ENCODE measurements at places on chromosomes 5 and 9.

GRCh38 chr9:94952565-94953373 lies 226.3 kb downstream of the AOPEP start:
- no peak for DNase-seq

DNA sequence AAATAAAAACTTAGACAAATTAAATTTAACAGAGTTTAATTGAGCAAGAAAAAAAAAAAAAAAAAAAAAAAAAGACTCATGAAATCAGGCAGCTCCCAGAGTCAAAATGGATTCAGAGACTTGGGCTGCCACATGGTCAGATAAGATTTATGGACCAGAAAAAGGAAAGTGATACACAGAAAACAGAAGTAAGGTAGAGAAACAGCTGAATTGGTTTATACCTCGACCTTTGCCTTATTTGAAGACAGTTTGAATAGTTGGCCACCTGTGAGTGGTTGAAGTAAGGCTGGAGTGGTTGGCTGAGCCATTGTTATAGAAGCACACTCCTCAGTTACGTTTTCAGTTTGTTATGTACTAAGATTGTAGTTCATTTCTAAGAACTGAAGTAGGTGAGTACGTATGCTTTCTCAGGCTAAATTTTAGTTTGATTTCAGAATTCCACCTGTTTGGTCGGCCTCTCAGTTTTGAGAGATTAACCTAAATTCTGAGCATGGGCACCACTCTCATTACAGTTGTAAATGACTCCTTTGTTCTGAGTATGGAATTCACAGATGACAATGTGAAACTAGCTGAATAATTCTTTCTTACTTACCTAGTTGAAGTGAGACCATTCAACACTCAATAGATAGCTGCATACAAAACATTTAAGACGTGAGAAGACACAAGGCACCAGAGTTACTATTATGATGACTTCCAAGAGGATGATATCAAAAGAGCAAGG lies 149.0 kb downstream of the AOPEP start:
- DNase-seq = no peak

GRCh38 chr5:98510143-98510985 lies 263.1 kb upstream of the RGMB start:
- peak; percentile 18 for DNase-seq

DNA sequence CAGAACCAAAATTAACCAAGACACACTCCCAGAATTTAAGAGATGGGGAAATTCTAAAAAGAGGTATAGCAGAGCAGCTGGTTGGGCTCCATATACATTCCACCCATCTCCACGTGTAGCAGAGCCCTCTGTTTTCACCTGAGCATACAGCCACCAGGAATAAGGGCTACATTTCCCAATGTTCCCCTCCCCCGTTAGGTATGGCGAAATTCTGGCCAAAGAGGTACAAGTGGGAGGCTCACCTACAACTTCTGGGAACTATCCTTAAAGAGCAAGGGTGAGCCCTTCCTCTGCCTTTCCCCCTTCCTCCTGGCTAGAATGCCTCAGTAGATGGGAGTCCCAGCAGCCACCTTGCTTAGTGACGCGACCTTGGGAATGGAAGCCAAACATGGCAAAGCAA lies 5.3 kb upstream of the SAP30L start:
- no peak for DNase-seq

- peak; percentile 41 for DNase-seq
Observed at GRCh38 chr5:68464424-68464823, 248.9 kb downstream of the PIK3R1 start.

DNA sequence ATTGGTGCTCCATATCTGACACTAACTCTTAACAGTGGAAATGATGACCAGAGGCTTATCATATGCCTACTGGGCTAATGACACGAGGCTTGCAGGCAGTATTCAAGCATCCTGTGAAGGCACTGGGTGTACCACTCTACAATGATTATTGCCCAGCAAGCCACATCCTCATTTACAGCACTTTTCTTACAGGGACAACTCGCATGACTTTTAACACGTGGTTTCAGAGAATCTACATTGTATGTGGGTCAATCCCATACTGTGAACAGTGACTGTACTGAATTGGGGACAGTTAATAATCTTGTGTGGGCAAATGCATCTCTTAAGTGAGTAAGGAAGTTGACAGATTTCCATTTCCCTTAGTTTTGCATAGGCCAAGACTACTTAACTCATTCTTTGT lies 260.0 kb downstream of the TRPM3 start:
- DNase-seq = no peak

- DNase-seq = no peak
Observed at GRCh38 chr5:137613554-137614265, 114.6 kb upstream of the SPOCK1 start.

- DNase-seq = no peak
Observed at GRCh38 chr9:135066291-135066690, 21.2 kb upstream of the OLFM1 start.

GRCh38 chr9:104923740-104924139 lies 4.2 kb downstream of the ABCA1 start:
- DNase-seq = no peak

DNA sequence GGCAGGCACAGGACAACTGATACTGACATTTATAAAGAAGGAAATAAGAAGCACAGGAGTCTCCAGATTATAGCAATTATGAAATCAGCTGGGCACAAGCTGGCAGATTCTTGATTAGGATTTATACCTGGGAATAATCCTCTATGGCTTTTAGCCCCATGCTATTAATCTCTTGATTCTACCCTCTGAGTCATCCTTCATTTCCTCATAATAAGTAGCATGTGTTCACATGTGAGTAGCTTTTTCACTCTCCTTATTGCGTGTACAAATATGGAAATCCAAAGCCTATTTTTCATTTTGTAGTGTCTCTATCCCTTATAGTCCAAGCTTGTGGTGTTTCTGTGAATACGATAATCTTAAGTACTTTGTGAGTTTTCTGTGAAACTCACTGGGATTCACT lies 185.0 kb upstream of the PRLR start:
- DNase-seq = no peak

- DNase-seq = no peak
Observed at GRCh38 chr9:129125478-129125877, 14.3 kb downstream of the PTPA start.

DNA sequence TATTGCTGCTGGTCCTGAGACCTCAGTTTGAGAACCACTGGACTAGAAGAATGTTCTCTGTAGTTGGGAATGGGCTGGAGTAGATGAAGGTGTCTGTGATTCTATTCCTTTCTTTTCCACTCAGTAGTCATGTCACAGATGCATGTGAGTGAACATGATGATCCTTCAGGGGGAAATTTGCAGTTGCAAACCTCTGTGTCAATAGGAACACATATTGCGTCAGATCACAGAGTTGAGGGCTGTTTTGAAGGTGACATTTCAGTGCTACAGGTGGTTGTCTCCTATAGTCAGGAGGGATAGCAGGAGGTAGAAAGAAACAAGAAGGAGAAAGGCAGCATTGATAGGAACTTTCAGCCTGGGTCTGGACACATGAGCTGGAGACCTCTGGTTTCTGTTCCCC lies 239.3 kb downstream of the ARHGEF28 start:
- DNase-seq = no peak

- DNase-seq = no peak
Observed at GRCh38 chr5:36584009-36584875, 22.2 kb upstream of the SLC1A3 start.

- DNase-seq = no peak
Observed at GRCh38 chr5:159489779-159490178, 159.5 kb upstream of the IL12B start.

GRCh38 chr5:16931334-16932110 lies 4.6 kb downstream of the MYO10 start:
- no peak for DNase-seq

GRCh38 chr5:15520856-15521255 lies 20.9 kb downstream of the FBXL7 start:
- no peak for DNase-seq

GRCh38 chr9:84139296-84140070 lies 158.9 kb downstream of the RMI1 start:
- DNase-seq = peak; percentile 34

DNA sequence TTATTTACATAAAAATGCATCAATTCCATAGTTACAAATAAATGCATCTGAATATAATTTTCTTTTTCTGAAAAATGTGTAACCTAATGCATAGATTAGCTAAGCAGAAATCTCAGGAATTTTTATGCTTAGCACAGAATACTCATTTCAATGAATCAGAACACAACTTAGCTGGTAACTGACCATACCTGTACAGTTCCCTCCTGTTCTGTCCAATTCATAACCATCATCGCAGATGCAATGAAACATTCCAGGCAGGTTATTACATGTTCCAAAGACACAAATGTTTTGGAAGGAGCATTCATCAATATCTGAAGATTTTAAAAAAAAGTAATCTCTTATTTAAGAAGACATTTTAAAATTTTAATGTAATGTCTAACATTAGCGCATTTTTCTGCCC lies 219.4 kb downstream of the FBN2 start:
- no peak for DNase-seq

- no peak for DNase-seq
Observed at GRCh38 chr9:128065907-128066712, 1.0 kb downstream of the NAIF1 start.

DNA sequence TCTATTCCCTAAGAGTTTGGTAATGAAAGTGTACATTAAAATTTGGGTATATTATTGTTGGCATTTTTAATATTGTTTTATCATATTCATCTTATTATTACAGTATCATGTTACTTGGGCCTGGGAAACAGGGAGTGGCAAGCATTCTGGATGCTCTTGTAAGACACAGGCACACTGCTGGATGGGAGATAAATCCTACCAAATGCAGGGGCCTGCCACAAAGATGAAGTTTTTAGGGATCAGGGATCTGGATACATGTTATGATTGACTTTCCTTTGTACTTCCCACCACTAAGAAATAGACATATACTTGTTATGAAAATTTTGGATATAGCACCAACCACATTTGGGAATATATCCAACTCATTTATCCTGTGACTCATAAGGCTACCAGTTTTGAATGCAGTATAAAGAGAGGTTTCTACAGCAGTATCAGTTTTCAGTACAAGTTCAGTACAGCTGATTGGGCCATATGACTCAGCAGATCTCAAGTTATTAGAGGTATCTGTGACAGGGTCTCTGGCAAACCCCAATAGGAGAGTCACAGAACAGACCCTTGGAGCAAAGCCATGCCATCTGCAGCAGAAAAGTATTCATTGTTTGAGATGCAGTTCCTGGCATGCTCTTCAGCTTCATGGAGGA lies 360.1 kb downstream of the DMAC1 start:
- DNase-seq = no peak

GRCh38 chr5:72156946-72157624 lies 49.8 kb downstream of the MAP1B start:
- no peak for DNase-seq

DNA sequence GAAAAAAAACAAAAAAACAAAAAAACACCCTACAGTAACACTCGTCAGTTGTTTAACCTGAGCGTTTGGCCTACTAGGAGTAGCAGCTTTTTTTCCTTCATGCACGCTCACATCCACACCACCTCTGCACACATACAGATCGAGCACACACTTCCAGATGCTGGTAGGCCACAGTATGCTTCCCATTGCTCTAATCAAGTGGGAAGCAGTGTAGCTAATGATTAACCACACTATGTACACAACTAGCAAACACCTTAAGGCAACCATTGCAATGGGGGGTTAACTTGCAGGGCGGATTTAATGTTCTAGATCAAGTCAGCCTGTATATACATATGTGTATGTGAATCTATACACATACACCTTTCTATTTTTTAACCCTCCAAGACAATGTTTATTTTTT lies 65.5 kb upstream of the GLRX start:
- no peak for DNase-seq

DNA sequence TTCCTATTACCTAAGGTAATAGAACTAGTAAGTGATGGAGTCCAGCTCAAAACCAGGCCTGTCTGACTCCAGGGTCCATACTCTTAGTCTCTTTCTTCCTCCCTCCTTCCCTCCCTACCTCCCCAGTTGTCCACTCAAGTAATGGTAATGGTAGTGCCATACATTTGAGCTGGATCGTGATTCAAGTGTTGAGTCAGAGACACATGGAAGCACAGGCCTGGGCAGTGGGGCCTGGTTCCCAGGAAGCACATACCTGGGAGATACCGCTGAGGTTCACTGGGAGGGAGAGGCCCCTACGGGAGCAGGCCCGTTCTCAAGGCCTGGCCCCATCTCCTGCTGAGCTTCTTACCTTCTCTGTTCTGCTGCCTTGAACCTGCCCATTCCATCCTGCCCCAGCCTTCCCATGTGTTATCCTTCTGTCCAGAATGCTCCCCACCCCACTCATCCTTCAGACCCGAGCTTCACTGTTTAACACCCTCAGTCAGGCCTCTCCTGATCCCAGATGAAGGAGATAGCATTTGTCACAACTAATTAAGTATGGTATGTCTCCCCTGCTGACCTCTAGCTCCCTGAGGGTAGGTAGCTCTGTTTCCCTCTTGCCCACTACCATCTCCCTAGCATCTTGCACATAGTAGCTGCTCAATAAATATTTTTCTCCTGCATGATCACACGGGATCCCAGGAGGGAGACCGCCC lies 13.8 kb downstream of the URM1 start:
- no peak for DNase-seq

- DNase-seq = no peak
Observed at GRCh38 chr9:108905494-108905893, 28.4 kb downstream of the ELP1 start.

DNA sequence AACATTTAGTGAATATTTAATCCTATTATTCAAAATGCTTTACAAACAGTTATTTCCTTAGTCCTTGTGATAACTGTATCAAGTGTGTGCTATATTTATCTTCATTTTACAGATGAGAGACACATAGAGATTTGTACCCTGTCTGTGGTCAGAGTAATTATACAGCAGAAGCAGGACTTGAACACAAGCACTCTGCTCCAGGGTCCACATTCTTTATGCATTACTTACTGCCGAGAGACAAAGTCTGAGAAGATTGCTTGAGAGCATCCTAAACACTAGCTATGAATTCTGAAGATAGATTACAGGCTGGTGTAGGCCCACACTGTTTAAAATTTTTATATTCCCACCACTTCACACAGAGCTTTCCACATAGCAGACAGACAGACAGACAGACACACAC lies 926.1 kb upstream of the DMAC1 start:
- DNase-seq = no peak

DNA sequence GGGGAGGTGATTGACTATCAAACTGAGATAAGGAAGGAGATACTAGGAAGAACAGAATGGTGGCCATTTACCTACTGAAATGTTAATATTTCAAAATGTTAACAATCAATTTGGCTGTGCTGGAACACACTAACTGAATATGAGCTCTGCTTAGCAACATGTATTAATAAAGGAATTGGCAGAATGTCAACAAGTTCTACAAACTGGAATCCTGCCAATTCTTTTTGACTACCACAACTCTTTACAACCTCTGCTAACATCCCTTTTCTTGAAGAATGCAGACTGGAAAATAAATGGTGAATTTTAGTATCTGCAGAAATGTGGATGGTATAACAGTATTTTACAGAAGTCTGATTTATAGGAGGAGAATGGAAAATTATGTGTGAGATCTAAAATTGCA lies 446.4 kb downstream of the ISL1 start:
- DNase-seq = no peak
